Stimulated activated CD4-positive, alpha-beta T cell treated with anti-CD3 and anti-CD28 coated beads, Interleukin-1b, Interleukin-23, amount 100 ng/mL, for 4 hours (primary cell): ENCODE measurements at places on chromosomes 1 and 21.

DNA sequence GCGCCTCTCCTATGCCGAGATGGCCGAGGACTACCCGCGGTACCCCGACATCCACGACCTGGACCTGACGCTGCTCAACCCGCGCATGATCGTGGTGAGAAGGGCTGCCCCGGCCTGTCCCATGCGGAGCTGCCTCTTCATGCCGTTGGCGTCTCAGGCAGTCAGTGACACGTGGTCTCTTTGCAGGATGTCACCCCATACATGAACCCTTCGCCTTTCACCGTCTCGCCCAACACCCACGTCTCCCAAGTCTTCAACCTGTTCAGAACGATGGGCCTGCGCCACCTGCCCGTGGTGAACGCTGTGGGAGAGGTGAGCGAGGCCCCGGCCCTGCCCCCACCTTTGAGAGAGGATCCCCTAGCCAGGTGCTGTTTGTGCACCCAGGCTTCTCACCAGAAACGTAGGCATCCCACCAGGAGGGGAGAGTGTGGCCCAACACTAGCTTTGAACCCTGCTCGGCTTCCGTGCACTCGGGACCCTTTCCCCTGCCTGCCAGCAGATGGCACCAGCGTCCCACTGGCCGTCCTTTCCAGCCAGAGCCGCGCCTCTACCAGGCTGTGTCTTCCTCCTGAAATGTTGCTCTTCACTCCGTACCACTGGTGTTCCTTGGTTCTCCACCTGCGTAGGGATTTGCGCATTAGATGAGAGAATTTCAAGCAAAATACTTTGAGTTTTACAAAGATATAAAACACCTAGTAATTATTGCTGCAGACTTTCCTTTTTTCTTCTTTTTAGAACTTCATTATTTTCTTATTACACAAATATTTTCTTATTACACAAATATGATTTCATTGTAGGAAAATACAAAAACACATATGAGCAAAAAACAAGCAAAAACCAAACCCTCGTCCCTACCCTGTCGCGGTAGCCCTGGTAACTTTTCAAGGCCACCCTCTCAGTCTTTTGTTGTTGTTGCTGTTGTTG, 9.0 kb downstream of the NPPA start:
- DNase-seq = peak; percentile 70

DNA sequence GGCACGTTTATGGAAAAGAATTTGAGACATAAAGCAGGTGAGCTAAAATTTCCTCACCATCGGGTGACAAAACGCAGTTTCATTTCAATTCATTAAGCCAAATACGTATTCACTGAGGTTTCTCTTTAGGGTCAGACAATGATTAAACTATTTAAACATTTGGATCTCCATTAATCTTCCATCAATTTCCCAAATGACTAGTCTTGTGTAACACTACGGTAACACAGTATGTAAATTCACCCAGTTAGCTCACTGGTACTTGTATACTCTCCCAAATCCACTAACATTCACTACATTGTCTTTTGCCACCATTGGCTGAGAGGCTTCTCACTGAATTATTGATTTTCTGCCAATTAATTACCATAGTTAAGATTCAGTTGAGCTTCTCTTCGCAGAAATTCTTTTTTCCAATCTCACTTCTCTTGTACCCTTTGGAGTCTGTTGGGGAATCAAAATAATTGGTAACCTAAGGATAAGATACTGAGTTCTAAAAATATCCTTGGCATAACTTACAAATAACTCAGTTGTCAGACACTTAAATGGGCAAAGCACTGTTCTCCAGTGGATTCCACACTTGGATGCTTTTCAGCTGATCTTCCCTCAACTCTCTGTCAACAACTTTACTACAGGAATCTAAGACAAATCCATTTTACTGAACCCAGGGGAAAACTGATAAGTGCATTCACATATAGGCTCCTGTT, 40.7 kb downstream of the SIPA1L2 start:
- DNase-seq = no peak

- no peak for DNase-seq
Observed at GRCh38 chr21:27476696-27477095, 509.8 kb upstream of the ADAMTS5 start.

GRCh38 chr1:77310924-77311323, 29.1 kb downstream of the AK5 start:
- no peak for DNase-seq

GRCh38 chr1:81513796-81514354, 286.9 kb upstream of the ADGRL2 start:
- no peak for DNase-seq

GRCh38 chr1:243490748-243491686, 235.2 kb downstream of the SDCCAG8 start:
- DNase-seq = no peak
